ENCODE measurements at places on chromosomes 6 and 20.

DNA sequence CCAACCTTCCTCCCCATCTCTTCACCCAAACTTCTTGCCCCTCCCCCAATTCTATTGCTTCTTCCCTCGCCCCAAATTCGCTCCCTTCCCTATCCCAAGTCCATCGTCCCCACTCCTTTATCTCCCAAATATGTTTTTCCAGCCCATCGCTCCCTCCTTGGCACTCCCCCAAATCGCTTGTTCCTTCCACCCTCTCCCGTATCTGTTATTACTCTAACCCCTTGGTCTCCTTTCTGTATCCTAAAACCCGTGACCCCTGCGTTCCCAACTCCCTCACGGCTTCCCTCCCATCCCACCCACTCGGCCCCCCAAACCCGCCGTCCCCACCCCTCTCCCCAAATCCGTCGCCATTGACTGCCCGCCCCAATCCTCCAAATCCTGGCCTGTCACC, 584 bp downstream of the MTCH1 start:
- DNase-seq: no peak

DNA sequence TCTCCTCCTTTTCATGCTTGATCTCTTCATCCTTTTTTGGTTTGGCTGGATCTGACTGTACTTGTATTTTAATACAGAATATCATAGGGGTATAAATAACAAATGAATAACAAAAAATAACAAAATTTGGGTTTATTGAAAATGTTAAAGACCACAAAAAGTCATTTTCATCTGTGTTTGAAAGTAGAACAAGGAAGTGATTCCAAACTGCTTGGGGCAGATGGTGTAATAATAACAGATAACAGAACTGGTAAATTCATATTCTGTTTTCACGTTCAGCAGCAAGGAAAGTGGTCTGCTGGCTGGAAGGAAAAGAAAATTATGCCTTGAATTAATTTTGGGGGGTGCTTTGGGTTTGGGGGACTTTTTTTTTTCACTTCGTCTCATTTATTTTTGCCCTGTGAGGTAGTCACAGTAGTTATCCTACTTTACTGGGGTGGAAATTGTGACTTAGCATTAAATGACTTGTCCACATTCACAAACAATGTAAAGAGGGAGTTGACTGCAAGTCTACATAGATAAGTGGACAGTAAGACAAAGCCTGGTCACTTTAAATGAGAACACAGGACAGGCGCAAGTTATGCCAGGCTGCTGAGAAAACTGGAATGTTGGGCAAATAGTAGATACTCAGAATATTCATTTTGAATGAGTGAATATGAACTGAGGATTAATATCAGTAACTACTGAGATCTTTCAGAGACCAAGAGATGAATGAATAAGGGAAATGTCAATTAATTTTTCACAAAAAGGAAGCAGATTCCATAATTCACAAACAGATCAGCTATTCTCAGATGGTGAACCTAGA, 193.9 kb upstream of the CITED2 start:
- no peak for DNase-seq

DNA sequence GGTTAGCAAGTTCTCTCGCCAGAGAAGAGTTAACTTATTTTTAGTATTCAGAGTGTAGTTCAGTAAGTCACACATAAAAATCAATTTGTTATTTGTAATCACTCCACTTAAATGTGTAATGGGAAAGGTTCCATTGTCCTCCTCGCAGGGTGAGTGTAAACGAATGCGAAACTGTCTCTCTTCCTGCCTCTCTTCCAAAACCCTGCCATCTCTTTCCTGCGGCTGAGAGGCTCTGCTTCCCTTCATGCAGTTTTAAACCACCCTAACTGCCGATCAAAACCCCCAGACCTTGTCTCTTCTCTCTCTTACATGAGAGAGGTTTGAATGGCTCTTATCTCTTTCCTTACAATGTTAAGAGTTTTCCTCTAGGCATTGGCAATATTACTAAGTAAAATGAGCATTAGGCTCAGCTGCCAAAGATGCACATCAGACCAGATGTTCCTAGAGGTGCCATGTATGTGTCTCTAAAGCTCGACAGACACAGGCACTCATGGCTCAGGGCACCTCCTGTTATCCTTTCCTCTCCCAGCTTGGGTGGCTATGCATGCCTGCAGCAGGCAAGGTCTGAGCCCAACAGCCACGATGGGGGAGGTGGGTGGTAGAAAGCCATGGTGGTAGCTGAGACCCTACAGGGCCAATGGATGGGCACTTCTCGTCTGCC, 91.2 kb downstream of the JARID2 start:
- DNase-seq: no peak

DNA sequence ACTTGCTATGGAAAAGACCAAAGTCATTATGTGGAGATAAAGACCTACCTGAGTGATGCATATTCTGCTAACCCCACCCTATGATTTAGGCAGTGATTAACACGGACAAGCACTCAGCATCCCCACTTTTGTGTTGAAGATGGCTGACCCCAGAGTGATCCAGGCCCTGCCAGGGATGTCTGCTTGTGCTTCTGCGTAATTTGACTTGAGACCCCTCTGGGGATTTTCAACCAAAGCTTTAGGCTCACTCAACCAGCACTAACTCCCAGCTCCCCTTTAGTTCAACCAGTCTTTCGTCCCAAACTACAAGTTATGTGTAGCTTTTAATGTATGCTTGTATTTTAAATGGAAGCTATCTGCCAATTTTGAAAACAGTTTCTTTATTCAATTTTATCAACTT, 538.0 kb upstream of the ID4 start:
- DNase-seq: no peak

- no peak for DNase-seq
Observed at GRCh38 chr6:169692516-169692915, 9.3 kb downstream of the WDR27 start.

DNA sequence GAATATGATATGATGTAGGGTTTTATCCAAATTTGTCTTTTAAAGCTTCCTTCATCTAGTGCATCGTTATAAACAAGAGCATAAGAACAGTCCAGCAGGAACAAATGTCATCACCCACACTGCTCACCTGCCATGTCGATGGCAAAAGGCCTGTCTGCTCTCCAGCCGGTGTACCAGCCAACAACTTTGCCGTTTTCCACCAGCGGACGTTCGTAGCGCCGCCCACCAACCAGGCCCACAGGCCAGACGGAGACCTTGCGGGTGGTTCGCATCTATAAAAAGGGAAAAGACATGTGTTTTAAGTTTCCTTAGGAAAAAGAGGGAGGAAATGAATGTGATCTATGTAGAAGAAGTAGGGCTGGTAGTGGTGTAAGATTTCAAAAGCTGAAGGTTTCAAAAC, 62.9 kb downstream of the B3GAT2 start:
- no peak for DNase-seq

DNA sequence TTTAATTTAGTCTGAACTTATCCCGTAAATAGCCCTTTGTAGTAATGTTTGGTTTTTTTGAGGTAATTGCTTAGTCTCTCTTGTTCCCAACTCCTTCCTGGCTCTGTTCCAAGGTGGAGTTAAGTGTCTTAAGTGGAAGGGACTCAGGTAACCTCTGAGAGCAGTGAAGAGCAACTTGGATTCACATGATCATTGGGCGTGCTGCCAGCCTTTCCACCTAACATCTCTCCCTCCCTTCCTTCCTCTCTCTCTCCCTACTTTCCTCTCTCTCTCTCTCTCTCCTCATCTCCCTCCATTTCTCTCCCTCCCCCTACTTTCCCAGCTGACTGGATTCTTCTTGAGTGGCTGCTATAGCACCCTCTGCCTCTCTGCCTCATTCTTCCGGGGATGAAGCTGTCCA, 232.9 kb upstream of the SASH1 start:
- no peak for DNase-seq

- no peak for DNase-seq
Observed at GRCh38 chr6:13438126-13438525, 49.3 kb downstream of the GFOD1 start.

GRCh38 chr6:16129623-16130401, 926 bp downstream of the MYLIP start:
- DNase-seq: no peak

DNA sequence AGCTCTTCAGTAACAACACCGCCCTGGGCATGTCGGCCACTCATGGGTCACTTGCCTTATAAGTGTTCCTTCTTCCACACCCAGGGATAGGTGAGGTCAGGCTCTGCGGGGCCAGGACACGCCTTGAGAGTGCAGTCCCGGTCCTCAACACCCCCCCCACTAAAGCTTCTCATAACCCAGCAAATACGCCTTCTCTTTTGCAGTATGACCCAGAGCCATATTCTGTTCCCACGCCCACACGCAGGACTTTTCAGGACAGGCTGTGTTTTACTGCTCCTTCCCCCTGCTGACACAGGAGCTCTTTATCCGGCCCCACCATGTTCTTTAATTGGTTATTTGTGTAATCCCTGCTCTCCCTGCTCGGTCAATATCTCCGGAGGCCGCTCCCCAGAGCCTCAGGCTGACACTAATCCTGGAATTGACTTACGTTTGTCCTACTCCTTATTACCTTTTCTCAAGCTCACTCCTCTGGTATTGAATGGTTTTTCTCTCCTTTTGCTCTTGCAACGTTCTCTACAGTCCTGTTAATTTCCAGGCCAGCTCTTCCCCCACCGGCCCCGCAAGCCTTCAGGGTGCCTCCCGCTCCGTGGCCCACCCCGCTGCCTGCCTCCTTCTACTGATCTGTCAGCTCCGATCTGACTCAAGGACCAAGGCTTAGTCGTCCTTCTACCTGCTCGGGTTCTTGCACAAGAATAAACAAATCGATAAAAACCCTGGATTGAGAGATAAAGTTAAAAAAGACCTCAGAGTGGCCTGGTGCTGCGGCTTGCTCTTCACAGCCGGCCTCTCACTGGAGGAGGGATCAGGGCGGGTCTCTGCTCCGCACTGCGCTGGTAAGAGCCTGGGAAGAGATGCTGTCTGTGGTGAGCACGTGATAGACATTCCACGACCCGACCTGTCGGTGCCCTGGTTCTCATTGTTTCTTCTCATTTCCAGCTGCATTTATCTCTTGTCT, 357.5 kb downstream of the ZFAND3 start:
- no peak for DNase-seq

DNA sequence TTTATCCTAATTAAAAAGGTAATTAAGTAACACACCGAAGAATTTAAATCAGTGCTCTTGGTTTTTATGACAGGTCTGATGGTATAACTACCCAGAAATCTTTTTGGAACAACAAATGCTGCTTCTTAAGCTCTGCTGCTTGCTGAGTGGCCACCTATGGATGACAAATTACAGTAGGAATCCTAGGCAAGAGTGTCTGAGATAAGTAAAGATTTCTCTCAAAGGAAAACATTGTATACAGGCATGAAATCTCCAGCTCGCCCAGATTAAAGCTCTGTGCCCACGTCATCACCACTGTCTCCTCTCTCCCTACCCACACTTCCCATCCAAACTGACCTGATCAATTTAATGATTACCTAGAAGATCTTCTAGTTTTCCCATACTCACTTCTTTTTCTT, 1083.0 kb upstream of the MAP3K7 start:
- no peak for DNase-seq

- no peak for DNase-seq
Observed at GRCh38 chr6:39787322-39787721, 4.9 kb upstream of the DAAM2 start.

DNA sequence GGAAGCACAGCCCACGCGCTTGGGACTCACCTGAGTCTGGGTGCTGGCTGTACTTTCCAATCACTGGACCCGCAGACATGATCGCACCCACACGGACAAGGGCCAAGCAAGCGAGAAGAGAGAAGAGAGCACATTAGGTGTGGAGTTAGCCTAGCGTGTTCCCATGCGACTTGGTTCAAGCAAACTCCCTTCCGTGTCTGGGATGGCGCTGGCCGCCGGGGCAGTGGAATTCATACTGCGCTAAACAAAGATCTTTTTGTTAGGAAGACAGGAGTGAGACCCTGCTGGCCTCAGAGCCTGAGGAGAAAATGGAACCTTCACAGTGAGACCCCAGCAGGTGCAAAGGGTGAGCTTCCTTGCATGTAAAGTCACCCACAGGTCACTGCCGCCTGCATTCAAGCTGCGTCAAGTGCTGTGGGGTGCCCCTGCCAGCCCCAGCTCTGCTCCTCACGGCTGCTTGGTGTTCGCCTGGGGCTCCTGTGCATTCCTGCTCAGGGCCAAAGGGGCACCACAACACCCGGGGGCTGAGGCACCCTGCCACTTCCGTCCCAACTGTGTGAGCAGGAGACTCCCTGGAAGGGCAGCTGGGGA, 26.4 kb downstream of the PSMG4 start:
- no peak for DNase-seq

GRCh38 chr6:3912361-3913076, 63.3 kb downstream of the FAM50B start:
- no peak for DNase-seq

DNA sequence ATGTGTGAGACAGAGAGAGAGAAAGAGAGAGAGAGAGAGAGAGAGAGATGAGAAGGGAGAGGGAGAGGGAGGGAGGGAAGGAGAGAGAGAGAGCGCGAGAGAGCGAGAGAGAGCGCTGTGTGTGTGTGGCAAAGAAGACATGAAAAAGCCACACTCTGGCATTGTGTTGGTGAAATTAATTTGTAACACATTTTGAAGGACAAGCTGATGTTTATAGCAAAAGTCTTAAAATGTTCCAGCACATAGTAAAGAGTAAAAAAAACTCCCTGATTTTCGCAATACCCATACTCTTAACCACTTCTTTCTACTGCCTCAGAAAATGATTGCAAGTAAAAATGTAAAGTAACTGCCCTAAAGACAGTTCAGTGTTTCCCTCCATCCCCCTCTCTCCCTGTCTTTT, 56.7 kb downstream of the SLC22A1 start:
- no peak for DNase-seq

DNA sequence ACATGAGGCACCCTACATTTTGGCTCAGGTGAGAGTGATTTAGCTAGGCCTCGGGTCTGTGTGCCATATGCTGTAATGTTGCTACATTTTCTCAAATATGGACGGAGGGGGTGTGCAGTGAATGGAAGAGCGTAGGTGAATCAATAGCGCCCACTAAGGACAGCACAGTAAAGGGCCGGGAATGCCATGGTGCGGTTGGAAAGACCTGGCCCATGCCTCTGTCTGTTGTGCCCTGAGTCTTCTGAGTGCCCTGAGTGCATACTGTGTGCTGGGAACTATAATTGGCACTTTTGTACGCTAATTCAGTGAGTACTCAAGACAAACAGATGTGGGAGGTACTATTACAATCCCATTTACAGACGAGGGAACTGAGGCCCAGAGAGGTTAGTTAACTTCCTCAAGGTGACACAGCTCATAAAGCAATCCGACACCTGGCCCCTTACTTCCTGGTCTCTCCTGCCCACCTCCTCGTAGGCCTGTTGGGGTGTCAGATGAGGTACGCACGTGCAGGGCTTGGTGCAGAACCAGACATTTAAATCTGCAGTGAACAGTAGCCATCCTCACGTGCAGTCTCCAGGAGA, 17.3 kb downstream of the SLC22A1 start:
- no peak for DNase-seq

GRCh38 chr6:2237001-2237400, 8.4 kb downstream of the GMDS start:
- DNase-seq: no peak

GRCh38 chr6:139186692-139187091, 51.8 kb downstream of the HECA start:
- no peak for DNase-seq

DNA sequence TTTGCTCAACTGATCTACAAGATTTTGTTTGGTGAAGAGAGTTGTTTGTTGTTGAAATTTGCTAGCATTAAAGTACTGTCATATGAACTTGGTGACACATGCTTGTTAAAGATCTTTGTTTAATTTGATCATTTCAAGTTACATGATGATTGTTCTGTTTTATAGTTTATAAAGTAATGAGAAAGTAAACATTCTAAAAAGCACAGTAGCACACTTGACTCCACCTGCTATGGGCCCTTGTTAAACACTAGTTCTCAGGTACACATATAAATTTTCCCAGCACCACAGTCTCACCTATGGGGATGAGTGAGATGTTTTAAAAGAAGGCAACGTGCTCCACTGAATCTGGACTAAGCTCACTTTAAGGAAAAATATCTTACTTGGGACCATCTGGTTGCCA, 14.1 kb downstream of the MCHR2 start:
- no peak for DNase-seq

Data from HTR-8/SVneo (cell line).